Fibroblast of mammary gland (primary cell): ENCODE measurements at places on chromosomes 12 and 14.

DNA sequence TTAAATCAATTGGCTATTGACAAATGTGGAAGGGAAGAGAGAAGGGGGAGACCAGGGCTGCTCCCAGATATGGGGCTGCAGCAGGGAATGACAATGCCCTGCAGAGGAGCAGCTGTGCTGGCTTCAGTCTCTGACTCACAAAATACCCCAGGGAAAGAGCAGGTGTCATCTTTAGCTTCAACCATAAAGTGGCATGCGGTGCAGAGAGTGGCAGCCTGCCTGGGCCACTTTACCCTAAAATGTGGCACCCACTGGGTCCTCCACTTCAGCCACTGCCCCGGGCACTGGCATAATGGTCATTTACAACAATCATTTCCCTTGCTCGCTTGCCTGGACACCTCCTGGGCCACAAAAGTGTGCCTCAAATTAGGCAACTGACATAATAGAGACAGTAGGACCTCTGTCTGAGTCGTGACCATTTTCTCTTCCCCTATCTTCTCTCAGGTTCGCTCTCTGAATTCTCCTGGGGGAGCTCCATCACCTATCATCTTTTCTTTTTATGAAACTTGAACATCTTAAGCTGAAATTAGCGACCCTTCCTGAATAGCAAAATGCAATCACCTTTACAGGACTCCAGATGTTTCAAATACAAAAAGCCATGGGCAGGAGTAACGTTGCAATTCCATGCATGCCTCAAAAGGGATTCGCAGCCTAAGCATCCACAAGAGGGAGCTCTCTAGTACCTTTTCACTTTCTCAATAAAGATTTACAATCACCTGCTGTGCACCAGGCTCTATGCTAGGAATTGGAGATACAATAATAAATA, 179.9 kb upstream of the ATF7IP start:
- peak; percentile 44 for DNase-seq

DNA sequence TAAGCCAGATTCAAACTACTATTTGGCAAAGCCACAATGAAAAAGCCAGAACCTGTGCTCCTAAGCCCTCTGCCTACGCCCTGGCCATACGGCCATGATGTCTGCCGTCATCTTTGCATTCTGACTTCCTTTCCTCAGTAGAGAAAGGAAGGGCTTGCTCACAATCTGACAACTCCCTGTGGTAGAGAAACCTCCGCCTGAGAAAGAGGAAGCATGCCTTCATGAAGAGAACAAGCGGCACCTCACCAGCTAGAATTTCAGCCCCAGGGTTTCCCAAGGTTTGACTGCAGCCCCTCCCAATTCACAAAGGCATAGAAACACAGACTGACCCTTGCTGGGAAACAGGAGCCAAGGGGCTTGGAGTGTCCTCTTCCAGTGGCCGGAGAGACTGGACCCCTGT, 25.7 kb downstream of the TEP1 start:
- no peak for DNase-seq

- DNase-seq: no peak
These were observed 6.9 kb downstream of the C1QL4 start for GRCh38 chr12:49330032-49330619.

DNA sequence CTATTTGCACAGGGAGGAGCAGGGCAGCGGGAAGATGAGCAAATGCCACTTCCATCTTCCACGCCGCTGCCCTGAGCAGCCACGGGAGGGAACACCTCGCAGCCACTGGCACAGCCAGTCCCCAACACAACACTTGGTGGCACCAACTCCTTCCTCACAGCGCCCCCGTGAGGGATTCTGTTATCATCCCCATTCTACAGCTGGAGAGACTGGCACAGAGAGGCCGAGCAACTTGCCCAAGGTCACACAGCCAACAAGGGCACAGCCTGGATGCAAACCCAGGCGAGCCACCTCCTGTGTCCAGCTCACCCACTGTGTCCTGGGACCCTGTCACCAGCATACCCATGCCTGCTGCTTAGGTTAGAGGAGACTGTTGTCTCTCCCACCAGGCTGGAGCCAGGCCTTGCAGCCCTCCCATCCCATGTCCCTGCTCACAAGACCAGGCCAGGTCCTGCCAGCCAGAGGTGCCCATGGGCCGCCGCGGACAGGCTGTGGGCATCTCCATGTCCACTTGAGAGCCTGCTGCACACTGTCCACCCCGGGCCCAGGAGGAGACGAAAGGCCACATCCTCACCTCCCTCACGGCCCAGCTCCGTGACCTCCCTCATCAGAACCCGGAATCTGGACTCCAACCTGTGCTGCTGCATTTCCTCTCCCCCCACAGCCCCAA, 57.0 kb downstream of the NCOR2 start:
- no peak for DNase-seq

- DNase-seq: peak; percentile 79
These were observed 17.4 kb downstream of the NPC2 start for GRCh38 chr14:74475678-74476077.

GRCh38 chr12:93827669-93828068, 150.5 kb downstream of the CRADD start:
- DNase-seq: no peak

DNA sequence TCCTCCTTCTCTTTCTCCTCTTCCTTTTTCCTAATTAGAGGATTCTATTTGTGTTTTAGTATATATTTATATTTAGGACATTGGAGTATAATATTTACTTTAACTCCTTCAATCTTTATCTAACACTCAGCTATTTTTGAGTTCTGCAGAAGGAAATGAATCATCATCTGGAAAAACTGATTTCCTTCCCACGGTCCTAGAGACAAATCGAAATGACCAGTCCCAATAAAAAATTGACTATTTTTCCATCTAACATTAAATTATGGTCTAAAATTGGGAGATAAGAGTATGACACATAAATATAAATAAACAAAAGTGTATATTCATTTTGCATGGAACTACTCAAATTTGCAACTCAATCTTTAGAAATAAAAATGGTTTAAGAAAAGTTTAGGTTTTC, 167.4 kb downstream of the TMTC3 start:
- peak; percentile 86 for DNase-seq

- DNase-seq: peak; percentile 59
These were observed at the start of gene ARID2 for GRCh38 chr12:45729233-45730083. Gene ARID2, plus strand, starts transcription at chr12:45729706. Its CDS starts 131 bp downstream, at chr12:45729837.

GRCh38 chr14:93736378-93737014, 51.8 kb downstream of the PRIMA1 start:
- DNase-seq: no peak

DNA sequence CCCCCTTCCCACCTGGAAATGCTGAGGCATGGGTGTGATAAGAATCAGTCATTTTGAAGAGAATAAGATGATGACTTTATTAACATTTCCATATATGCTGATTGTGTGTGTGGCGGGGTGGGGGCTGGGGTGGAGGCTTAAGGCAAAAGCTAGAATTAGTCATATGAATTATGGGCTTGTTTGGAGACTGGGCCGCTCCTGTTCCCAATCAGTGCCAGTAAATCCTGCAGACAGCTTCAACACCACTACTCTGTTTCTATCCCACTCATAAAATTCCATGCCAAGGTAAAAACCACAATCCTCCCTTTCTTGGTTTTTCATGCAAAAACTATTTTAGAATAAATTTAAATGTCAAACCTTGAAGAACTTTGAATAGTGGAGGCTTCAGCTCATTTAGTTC, 29.9 kb upstream of the SLC38A2 start:
- DNase-seq: peak; percentile 98

DNA sequence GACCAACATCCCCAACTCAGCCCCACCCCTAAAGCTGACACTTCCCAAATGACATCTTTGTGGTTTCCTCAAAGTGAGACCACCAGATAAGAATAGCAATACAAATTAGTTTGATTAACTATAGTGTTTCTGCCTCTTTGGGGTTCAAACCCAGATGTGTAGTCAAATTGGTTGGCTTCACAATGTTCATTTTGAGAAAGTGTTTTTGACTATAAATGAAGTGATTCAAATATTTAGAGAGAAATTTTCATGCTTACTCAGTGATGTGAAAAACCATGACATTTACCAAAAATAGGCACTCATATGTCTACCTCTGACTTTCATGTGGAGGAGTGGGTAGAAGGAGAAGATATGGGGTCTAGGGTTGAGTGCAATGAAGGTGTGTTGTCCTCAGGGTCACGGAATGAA, 218.4 kb downstream of the BCAT1 start:
- no peak for DNase-seq

GRCh38 chr14:40417777-40418401, 985.7 kb upstream of the FBXO33 start:
- peak; percentile 3 for DNase-seq

GRCh38 chr12:94640134-94640928, 10.0 kb downstream of the TMCC3 start:
- DNase-seq: peak; percentile 95

GRCh38 chr14:85573406-85573805, 43.5 kb downstream of the FLRT2 start:
- no peak for DNase-seq

DNA sequence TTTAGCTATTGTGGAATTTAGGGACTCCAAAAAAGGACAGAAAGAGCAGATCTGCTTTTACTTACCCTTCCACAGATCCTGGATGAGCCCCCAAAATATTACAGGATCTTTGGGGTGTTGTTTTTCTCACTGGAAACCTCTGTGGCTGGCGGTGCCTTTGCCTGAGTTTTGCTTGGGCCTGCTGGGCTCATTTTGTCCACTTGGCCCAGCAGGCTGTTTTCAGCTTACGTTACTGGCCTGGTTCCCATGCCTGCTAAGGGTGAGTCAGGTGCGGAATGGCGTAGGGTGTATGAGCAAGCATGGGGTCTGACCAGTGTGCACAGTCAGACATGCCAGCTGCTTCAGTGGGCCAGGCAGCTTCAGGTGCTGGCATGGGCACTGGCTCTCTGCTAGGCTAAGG, 45.8 kb downstream of the HSD17B6 start:
- DNase-seq: peak; percentile 9

DNA sequence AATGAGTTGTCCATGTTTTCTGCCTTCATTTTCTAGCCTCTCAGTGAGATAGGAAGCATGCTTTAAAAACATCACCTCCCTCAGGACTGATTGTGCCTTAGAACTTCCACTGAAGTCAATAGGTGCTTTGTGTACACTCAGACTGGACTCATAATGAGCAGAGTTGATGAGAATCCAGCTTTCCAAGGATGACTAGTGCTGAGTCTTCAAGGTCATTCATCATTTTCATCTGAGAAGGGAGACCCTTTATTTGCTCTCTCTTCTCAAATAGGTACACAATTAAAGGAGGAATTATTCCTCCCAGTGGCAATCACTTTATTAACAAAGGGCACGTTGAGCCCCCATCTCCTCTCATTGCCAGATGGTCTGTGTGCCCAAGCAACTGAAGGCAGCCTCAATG, 210.9 kb upstream of the PRKD1 start:
- peak; percentile 60 for DNase-seq

GRCh38 chr12:46831335-46832129, 5.7 kb upstream of the SLC38A4 start:
- DNase-seq: no peak

GRCh38 chr12:105676694-105677093, 346.2 kb downstream of the C12orf75 start:
- no peak for DNase-seq

DNA sequence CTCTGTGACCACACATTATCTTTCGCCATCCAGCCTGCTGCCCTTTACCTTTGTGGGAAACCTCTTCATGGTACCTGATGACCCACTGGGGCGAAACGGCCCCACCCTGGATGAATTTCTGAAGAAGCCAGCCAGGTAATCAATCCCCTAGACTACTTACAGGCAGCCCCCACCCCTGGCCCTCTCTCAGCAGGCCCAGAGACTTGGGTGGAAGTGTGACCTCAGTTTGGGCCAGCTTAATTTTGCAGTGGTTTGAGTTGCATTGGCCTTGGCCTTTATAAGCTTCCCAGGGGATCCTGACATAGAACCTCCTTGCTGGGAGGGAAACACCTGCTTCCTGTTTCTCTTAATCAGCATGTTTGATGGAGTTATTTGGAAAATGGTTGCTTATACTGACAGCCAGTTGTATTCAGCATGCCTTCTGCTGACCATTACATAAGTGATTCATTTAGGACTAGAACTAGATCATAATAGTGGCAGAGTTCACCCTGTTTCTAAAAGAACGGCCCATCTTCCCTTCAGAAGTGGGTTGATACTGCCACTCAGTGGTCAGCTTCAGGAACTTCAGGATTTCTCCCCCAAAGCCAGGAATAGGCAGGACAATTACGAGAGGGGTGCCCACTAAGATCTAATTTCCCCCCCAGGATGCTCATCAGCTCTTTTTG, 6.1 kb downstream of the SDR39U1 start:
- peak; percentile 92 for DNase-seq

DNA sequence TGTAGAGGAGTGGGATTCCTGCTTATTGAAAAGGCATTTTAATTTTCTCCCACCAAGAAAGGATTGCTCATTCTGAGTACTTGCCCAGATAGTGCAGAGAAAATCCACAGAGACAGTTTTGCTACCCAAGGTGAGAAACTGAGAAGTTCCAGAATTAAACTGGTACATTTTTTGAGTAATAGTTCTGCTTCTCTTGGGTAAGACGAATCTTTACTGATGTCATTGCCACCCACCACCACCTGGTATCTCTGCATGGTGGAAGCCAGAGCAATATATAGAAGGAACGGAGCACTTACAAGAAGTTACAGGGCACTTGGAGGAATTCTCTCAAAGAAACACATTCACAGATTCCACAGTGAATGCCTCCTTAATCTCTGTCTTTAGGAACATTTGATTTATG, 20.7 kb upstream of the FRMD6 start:
- no peak for DNase-seq

DNA sequence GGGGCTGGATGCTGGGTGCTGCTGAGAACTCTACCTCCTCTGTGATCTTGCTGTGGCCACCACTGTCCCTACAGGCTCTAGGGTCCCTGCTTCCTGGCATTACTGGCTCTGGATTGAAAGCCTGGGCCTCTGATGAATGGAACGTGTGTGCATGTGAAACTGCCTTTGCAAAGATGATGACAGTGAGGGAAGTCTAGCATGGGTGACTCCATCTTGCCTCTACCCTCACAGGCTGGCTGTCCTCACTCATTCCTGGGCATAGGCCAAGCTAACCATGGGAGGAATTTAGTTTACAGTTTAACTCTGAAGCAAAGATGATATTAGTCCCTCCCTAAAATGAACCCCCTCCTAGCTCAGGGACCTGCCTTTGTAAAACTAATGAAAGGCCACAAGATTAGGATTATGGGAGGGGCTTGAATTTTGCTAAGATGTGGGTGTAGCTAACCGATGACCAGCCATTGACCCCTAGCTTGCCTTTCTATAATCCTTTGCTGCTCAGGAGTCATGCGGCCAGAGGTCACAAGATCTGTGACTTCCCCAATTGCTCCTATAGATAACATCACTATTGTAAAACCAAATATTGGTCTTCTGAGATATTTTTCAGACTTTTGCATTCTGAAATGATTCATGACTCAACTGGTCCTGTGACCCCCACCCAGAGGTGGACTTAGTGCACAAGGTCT, 2.2 kb upstream of the C1S start:
- DNase-seq: no peak

DNA sequence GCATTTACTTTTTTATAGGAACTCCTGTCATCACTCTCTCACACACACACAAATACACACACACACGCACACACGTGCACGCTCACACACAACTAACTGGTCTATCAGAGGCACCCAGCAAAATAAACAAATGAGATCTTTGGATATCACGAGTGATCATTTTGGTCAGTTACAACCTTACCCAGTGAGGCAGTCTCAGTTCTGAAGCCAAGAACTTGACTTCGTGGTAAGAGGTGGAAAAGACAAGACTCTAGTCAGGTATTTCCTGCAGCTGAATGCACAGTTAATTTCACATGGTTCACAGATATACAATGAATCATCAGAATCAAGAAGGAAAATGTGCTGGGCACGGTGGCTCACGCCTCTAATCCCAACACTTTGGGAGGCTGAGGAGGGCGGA, 39.4 kb downstream of the ATF7 start:
- DNase-seq: no peak

GRCh38 chr14:101713621-101714349, 47.7 kb upstream of the PPP2R5C start:
- no peak for DNase-seq
